NCI-H748 treated with DMSO at 0.1 percent for 48 hours (cell line): ENCODE measurements at places on chromosomes 6 and 20.

- no peak for DNase-seq
Measured at GRCh38 chr20:12969071-12969669, 39.6 kb upstream of the SPTLC3 start.

GRCh38 chr6:41080621-41081020 is 7.8 kb downstream of the NFYA start:
- DNase-seq, result no peak

- DNase-seq, result no peak
Measured at GRCh38 chr6:38021571-38021970, 202.0 kb downstream of the ZFAND3 start.

DNA sequence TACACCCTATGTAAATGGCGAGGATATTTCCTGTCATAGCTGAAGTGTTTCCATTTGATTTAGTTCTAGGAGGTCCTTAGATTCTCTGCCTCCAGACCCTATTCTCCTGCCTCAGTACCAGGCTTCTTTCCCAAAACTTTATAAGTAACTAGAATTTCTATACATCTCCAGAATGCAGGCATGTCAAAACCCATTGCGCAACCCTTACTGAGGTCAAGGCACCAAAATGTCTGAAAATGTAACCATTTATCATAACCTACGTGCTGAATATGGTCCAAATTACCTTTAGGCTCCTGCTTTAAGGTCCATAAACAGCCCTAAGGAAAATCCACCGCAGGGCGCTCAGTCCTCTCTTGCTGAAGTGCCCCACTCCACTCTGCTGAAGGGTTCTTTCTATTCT is 37.5 kb upstream of the MC3R start:
- no peak for DNase-seq

- no peak for DNase-seq
Measured at GRCh38 chr6:42565823-42566613, 2.2 kb downstream of the UBR2 start.

GRCh38 chr6:110354153-110354552 is 4.0 kb downstream of the METTL24 start:
- no peak for DNase-seq

GRCh38 chr6:112971651-112972050 is 624.5 kb downstream of the RFPL4B start:
- no peak for DNase-seq

DNA sequence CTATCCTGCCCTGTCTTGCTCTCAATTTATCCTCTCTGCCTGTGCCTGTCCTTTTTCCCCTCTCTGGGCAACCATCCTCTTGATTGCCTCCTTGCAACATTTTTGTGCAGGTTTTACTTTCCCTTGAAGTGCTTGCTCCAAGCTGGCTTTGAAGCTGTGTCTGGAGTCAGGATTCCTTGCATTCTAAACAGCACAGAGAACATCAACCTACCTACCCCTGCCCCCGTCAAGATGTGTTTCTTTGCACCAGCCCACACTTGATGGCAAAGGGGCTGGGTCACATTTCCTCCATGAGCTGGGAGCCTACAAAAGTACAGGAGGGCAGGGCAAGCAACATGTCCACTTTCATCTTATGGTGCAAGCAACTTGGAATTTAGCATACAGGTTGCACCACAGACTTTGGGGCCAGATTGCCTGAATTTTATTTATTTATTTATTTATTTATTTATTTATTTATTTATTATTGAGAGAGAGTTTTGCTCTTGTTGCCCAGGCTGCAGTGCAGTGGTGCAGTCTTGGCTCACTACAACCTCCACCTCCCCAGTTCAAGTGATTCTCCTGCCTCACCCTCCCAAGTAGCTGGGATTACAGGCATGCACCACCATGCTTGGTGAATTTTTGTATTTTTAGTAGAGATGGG is 206.3 kb downstream of the COL19A1 start:
- no peak for DNase-seq

- no peak for DNase-seq
Measured at GRCh38 chr6:56102216-56102615, 145.2 kb downstream of the COL21A1 start.

- DNase-seq, result peak; percentile 51
Measured at GRCh38 chr6:70221025-70221714, 81.7 kb downstream of the COL9A1 start.

GRCh38 chr6:16045238-16045637 is 83.6 kb upstream of the MYLIP start:
- DNase-seq, result no peak

GRCh38 chr20:29743101-29743931 is 1514.1 kb upstream of the DEFB115 start:
- DNase-seq, result no peak

GRCh38 chr6:107411161-107411560 is 48.2 kb downstream of the PDSS2 start:
- no peak for DNase-seq

- DNase-seq, result no peak
Measured at GRCh38 chr6:169961772-169962561, 210.5 kb downstream of the ERMARD start.

GRCh38 chr6:113960795-113961194 is 10.2 kb downstream of the HDAC2 start:
- DNase-seq, result no peak

GRCh38 chr6:21604081-21604480 is 10.5 kb downstream of the SOX4 start:
- DNase-seq, result no peak

DNA sequence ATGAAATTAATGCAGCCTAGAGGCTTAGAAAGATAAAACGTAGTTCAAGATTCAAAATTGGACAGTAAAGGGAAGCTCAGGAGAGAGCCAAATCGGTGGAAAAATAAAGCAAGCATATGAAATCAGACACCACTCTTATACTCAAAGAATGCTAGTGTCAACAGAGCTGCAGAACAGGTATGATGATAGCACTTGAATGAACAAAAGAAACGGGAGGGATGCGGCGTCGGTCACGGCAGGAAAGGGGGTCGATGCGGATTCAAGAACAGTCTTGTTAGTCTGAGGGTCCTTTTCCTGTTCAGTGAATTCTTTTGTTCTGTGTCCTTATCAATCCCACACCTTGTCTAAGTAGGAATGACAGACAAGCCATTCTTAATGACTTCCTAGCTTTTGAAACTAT is 114.4 kb downstream of the FOXC1 start:
- peak; percentile 98 for DNase-seq

DNA sequence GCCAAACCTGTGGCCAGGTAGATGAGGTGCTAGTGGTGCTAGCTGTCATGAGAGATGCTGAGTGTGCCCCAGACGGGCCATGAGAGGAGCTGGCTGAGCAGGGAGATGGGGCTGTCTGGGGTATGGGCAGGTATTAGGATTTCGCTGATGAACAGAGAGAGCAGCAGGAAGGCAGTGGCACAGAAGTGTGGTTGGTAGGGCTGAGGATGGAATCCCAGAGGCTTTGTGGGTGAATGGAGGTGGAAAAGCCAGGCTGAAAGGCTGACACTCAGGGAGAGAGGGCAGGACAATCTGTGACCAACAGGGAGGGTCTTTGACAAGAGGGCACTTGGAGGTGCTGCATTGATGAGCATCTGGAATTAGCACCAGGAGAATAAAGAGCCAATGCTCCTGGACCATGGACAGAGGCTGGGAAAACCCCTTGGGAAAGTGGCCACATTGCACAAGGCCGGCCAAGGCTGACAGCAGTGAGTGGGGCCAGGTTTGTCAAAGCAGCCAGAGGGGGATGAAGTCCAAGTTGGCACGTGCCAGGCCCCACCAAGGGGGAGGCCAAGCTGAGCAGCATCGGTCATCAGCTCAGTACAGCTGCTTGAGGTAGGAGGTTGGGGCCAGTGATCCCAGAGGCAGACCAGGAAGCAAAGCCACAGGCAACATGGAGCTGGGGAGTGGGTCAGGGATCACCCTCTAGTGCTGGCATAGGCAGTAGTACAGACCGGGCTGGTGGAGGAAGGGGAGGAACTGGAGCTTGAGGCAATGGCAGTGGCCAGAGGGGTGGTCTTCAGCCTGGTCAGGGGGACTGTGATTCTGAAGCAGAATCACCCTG is 19.7 kb upstream of the SGK2 start:
- DNase-seq, result no peak

DNA sequence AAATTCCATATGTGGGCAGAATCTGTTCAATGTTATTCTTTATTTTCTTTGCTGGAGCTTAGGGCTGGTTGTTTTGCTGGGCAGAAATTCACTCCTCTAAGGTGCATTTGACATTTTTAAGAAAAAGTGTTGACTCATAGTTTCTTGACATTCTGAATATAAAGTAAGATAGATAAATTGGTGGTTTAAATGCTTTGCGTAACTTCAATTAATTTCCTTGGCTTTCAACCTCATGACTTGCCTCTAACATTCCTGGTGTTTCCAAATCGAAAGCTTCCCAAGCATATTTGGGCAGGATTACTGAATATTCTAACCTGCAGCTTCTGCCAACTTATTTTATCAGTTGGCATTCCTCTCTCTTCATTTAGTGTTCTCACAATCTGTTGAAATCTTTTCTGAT is 718.7 kb upstream of the ADGRB3 start:
- no peak for DNase-seq

- DNase-seq, result no peak
Measured at GRCh38 chr20:50108556-50109235, 4.3 kb downstream of the UBE2V1 start.

DNA sequence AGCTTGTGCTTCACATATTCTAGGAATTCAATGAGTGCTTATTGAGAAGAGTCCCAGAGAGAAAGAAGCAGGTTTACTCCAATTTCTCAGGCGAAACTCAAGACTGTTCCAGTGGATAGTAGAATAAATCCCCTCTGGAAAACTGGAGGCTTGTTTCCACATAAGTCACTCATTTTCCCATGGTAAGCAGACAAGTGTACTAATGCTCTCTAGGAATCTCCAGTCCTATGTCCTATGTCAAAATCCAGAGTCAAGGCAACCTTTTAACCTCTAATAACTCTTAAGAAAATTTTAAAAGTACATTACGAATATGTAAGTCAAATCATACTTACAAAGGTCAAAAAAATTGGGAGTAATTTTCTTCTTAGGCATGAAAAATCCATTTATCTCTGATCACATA is 35.2 kb downstream of the SMLR1 start:
- no peak for DNase-seq

GRCh38 chr6:147441751-147442150 is 66.7 kb upstream of the SAMD5 start:
- DNase-seq, result no peak

DNA sequence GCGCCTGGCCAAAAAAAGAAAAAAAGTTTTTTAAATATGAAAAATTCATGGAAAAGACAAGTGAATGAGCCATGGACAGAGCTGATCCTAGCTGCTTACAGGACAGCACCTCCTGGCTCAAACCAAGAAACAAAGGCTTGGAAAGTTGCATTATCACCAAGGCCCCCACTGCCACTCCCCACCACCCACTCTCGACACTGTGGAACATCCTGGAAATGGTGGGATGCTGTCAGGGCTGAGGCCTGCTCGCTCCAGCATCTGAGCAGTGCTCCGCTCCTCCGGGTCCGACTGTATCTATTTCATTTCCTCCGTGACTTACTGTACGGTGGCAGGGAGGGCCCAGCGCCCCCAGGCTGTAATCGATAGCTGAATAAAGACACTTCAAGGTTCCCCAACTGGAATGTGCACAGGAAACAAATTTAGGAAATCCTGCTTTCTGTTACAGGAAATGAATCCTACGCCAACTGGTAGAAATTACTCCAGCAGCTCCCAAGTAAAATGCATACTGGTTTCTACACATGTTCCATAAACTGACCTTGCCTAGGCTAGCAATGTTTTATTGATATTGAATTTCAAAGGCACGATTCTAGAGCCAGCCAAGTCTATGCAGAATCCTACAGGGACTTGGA is 109.5 kb upstream of the NFATC2 start:
- no peak for DNase-seq

- DNase-seq, result no peak
Measured at GRCh38 chr6:15708231-15708630, 45.4 kb upstream of the DTNBP1 start.

GRCh38 chr20:33894798-33895197 is 83.7 kb downstream of the CHMP4B start:
- DNase-seq, result no peak

DNA sequence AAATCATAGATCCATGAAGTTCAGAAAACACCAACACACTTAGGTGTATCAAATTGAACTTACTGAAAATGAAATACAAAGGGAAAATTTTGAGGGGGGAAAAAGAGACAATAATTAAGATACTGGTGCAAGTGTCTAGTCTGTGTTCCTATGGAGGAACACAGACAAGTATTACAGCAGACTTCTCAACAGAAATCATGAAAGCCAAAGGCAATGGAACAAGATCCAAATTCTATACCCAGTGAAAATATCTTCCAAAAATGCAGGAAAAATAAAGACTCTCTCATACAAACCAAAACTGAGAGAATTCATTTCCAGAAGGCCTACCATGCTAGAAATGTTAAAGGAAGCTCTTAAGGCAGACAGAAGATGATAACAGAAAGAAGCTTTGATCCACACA is 63.1 kb downstream of the NRN1 start:
- no peak for DNase-seq

- peak; percentile 37 for DNase-seq
Measured at GRCh38 chr20:40251284-40251932, 437.6 kb downstream of the MAFB start.

GRCh38 chr6:109447878-109448555 is 7.5 kb downstream of the SMPD2 start:
- no peak for DNase-seq

- peak; percentile 35 for DNase-seq
Measured at GRCh38 chr6:142378138-142378875, 76.5 kb downstream of the ADGRG6 start.

DNA sequence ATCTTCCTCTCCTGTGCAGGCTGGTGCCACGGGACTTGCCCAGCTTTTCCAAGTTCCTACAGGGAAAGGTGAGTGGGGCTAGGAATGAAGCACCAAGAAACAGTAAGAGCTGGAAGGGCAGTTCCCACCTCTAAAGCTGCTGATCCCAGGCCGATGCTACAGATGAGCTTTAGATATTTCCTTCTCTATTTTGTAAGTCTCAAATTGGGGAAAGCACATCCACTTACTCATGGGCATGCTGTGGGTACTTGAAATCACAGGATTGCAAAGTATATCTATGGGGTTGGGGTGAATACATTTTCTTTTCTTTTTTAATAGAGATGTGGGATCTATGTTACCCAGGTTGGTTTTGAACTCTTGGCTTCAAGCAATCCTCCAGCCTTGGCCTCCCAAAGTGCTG is 3.1 kb downstream of the ZBTB2 start:
- DNase-seq, result no peak

- peak; percentile 79 for DNase-seq
Measured at GRCh38 chr20:34824452-34824805, 1.0 kb downstream of the NCOA6 start.

DNA sequence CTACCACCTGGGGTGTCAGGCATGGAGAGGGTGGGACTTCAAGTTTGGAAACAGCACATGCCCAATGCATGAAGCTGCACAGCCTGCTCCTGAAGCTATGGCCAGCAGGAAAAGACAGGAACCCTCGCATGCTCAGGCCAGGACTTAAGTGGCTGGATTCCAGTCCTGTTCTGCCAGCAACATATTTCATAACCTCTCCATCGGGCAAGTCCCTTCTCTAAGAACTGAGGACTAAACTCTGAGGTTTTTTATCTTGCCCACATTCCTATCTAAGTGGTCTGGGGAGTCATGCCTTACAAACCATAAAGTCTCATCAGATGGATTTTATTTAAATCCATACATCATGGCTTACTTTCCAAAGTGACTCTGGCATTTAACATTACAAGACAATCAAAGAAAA is 27.5 kb upstream of the AGPAT4 start:
- no peak for DNase-seq
